ENCODE measurements at places on chromosomes 2 and 18.

GRCh38 chr2:11344956-11345677 lies 681 bp upstream of the ROCK2 start:
- DNase-seq, result peak; percentile 79

- DNase-seq, result peak; percentile 27
Measured at GRCh38 chr2:10844097-10844496, 31.5 kb upstream of the PDIA6 start.

GRCh38 chr18:56869189-56869777 lies 218.1 kb downstream of the WDR7 start:
- peak; percentile 11 for DNase-seq

- no peak for DNase-seq
Measured at GRCh38 chr2:177568893-177569292, 176.3 kb downstream of the AGPS start.
